AG09319 (cell line): ENCODE measurements at places on chromosomes 6 and 20.

DNA sequence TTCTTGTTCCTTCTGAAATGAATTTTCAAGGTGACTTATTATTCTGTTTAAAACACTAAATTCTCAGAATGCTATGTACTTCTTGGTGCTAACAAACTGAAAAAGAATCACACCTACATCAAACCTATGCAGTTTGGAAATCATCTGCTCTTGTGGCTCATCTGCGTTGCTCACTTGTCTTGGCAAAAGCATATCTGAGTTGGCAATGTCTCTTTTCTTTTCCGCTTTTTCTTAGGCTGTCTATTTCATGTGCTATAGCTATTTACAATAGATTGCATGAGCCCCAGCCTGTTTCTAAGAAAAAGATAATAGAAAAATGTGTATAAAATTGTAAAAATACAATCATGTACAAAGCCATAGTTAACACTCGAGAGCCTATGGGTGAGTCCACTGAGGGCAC lies 348.9 kb upstream of the AGPAT4 start:
- no peak for DNase-seq

DNA sequence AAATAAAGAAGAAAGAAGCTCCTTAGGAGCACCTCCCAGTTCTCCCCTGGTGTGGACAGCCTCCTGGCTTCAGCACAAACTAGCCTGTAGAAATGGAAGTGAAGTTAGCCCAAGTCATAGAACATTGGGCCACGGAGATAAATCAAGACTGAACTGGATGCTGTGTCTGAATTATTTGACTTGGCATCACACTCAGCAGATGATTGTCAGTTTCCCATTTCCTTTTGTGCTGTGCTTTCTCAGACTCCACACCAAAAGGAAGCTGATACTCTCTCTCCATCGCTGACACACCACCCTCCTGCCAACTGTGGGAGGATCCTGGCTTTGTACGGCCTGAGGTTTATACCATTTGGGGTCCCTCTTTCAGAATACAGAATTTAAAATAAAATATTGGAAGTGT lies 209.8 kb downstream of the TFAP2A start:
- DNase-seq: no peak

DNA sequence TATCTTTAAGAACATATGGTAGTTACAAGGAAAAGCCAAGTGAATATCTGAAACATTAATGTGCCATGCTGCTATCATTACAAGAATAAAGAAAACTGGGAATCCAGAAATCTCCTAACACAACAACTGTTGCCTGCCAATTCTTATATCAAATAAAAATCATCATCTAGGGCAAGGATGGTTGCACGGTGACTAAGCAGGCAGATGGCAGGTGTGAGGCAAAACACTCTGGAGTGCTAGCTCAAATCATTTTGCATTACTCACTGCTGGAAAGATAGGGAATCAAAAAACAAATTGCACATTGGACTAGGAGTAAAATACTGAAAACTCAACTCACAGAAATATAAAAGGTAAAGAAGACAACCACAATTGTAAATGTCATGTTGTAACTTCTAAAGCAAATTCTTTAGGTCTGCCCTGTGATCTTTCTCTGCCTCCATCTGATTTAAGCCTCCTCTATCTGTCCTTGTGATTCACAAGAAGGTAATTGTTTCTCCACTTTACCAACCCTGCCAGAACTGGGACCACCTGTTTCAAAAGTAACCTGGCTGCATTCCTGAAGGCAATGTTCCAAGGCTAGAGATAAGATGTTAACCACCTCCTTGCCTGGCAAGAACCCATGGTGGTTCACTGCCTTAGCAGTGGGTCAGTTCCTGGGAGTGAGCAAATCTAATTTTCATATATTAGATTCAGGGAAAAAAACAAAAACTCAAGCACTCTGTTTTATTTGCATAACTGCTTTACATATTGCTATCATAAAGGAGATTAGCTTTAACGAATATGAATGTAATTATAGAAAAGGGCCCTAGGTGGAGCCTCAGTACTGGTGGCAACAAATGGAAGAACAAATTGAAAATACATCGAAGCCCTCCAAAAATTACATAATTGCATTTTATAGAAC lies 33.1 kb upstream of the LCA5 start:
- peak; percentile 14 for DNase-seq

DNA sequence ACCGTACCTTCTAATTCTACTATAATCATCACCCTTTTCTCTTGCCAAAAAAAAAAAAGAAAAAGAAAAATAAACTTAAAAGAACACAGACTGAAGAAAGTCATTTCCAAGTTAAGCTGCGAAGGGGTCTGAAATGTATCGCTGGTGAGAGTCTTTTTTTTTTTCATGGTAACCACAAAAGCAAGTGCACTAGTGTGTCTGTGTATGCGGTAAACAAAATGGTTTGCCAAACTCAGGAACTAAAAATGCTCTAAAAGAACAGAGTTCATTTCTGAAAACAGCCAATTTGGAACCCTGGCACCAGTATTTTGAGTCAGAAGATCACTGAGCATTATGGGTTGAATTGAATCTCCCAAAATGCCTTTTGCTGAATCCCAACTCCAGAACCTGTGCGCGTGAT lies 46.6 kb downstream of the CDH4 start:
- DNase-seq: no peak

GRCh38 chr6:72757048-72757447 lies 135.2 kb downstream of the KCNQ5 start:
- no peak for DNase-seq

DNA sequence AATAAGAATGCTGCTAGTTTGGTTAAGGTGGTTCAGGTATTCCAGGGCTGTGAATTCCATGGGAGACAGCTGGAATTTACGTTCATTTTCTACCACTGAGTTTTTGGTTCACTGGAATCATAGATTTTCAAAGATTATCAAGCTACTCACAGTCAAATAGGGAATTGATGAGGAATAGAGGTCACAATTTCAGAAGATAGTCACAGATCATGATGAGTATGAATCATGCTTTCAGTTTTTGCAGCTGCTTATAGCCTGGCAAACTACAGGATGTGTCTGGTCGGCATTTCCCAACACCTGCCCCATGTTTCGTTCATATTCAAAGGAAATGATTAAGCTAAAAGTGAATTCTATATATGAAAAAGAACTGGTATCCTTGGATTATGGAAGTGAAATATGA lies 58.7 kb downstream of the BCKDHB start:
- no peak for DNase-seq

DNA sequence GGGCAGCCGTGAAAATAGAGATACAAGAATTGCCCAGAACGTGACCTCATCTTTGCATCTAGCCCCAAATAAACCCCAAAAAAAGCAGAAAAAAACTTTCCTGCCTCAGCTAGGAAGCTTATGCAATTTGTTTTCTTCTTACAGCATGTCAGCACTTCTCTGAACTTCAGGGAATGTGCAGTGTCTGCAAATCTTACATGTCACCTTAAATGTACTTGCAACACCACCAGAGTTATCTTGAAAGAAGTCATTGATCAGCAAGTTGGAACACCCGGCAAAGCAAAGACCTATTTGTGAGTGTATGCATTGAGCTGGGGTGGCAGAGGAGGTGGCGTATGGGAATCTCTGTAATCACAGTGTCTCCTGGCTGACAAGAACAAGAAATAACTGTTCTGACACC lies 123.4 kb downstream of the PKHD1 start:
- no peak for DNase-seq

- no peak for DNase-seq
Measured at GRCh38 chr20:9143926-9144325, 75.0 kb downstream of the PLCB4 start.

DNA sequence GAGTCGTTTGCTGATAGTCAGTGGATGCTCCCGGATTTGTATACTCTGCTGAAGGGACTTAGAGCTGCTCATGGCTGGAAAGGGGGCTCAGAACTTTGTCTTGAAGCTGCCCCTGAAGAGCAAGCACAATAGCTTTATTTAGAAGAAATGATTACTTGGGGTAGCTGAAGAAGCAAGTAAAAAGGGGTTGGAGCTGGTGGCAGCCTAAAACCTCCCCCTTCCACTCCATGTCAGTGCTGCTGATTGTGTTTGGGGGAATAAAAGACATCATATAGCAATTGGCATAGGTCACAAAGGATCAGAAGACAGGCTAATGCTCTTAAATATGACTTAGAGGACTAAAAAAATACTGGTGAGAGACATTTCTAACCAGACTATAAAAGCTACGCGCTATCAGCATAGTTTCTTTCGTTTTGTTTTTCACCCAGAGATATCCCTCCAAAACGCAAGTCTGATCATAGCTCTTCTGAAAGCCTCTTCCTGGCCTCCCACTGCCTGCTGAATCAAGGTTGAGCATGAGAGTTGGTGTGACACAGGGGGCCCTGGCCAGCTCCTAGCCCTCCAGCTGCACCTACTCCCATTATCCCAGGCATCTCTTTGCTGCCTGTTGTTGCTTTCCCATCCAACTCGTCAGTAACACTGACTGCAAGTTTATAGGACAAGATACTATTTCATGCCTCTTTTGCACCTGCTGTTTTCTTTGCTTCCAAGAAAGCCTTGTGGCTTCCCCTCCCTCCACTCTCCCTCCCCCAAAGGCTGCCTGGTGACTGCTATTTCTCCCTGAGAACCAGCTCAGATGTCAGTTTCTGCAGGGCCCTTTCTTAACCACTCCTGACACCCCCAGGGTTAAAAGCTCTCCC lies 33.9 kb upstream of the SGK1 start:
- no peak for DNase-seq

DNA sequence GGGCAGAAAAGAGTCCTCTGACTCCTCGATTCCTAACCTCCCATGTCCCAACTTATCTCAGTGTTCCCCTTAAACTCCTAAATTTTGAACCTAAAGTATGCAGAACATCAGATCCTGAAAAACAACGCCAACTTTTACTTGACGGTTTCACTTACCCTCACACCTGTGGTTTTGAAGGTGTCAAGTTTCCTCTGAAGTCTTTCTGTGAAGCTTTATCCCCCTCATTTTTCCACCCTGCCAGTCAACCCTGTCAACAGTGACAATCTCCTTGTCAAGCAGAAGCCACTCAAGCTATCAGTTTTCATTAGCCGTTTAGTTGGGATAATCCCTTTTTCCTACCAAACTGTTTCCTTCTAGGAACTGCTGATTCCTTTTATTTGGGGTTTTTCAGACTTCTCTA lies 245.4 kb upstream of the PREP start:
- no peak for DNase-seq

GRCh38 chr6:28355743-28356665 lies 6.3 kb downstream of the ZKSCAN3 start:
- DNase-seq: peak; percentile 67

DNA sequence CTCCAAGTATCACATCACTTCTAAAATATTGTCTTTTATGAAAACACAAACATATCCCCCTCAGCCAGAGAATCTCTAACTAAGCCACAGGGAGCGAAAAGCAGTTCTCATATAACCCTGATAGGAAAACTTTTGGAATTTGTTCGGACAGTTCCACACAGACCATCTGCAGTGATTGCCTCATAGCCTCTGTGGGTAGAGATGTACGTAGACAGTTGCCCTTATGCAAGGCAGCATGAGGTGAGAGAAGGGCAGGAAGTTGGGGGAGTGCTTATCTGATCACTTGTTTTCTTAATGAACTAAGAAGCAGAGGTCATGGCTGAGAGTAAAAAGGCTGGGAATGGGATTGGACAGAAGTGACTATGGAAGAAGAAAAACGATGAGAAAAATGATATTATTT lies 39.6 kb downstream of the SLC23A2 start:
- no peak for DNase-seq

DNA sequence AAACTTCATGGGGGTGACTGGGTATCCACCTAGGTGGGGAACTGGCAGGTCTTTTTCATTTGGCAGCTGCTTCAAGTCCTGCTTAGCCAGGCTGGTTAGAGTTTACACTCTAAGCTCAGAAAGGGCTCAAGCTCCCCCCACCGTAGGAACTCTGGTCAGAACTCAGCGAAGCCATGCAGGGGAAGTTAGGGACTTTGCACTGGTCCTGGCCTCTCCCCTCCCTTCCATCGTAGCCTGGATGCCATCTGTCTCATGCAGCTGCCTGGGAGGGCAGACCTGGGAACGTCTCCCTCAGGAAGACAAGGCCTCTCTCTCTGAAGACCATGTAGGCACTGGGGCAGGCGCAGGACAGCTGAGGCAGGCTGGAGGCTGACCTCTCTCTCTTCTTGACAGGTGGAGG lies 183.8 kb upstream of the UST start:
- DNase-seq: no peak

DNA sequence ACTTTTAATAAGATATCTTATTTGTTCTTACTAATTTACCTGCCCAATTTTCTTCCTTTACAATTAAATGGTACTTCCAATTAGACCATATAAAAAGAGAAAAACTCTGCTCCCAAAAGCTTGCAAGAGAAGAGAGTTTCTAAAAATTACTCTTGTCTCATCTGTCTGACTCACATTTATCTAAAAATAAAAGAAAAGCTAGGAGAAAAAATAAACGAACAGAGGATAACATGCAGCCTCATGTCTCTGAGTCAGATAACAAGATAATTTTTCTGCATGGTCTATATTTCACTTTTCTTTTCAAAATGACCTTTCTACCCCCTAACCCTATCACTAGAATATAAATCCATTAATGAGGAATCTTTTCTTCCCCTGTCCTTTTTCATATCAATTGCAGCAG lies 127.2 kb upstream of the TCF21 start:
- no peak for DNase-seq

GRCh38 chr20:42309050-42309449 lies 690.9 kb upstream of the CHD6 start:
- DNase-seq: no peak

DNA sequence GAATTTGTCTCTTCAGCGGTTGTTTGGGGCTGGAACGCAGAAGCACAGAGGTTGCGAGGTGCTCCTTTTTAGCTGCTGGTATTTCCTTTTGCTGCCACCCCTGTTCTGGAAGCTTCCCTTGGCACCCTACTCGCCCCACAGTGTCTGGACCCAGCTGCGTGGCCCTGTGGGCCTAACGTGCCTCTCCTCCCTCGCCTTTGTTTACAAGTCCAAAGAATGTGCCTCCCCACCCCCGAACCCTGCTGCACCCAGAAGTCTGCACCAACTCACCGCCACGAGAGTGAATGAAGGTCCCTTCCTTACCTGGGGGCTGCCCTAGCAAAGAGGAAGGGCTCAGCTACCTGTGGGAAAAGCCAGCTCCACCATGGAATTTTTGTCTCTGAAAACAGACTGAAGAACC lies 139.7 kb upstream of the RPS6KA2 start:
- no peak for DNase-seq

GRCh38 chr6:36121787-36122494 lies 8.4 kb upstream of the MAPK13 start:
- DNase-seq: no peak
